ENCODE measurements at places on chromosomes 2 and 18. TPM values are rescaled to one million over a fixed set of nuclear protein-coding genes. Genes with fewer than 3 reads are reported as not detected.
A peak's percentile ranks its signal among the peaks of the same experiment; 100 is the strongest.

ALPG gene
- polyA plus RNA-seq, result not detected

ANXA4 gene
- 28.3 TPM for polyA plus RNA-seq

PARD6G gene
- polyA plus RNA-seq, result 7.1 TPM

CYP27C1 gene
- 5.7 TPM for polyA plus RNA-seq

DCDC2C gene
- 0.46 TPM for polyA plus RNA-seq

AGXT gene
- polyA plus RNA-seq, result not detected

GRHL1 gene
- polyA plus RNA-seq, result 1.9 TPM

FOXI3 gene
- 0.09 TPM for polyA plus RNA-seq

EMILIN1 gene
- polyA plus RNA-seq, result 66.7 TPM

NFU1 gene
- 54.1 TPM for polyA plus RNA-seq

COLEC11 gene
- 0.56 TPM for polyA plus RNA-seq

ARPC2 gene
- 212 TPM for polyA plus RNA-seq

PASK gene
- 5.4 TPM for polyA plus RNA-seq

FTCDNL1 gene
- polyA plus RNA-seq, result 2.0 TPM

CDC42EP3 gene
- polyA plus RNA-seq, result 40.1 TPM

SALL3 gene
- not detected for polyA plus RNA-seq

GREB1L gene
- 7.9 TPM for polyA plus RNA-seq

STARD7 gene
- 123 TPM for polyA plus RNA-seq

- no peak for DNase-seq
Measured at GRCh38 chr2:18611604-18612003, 22.2 kb upstream of the NT5C1B start.

DNA sequence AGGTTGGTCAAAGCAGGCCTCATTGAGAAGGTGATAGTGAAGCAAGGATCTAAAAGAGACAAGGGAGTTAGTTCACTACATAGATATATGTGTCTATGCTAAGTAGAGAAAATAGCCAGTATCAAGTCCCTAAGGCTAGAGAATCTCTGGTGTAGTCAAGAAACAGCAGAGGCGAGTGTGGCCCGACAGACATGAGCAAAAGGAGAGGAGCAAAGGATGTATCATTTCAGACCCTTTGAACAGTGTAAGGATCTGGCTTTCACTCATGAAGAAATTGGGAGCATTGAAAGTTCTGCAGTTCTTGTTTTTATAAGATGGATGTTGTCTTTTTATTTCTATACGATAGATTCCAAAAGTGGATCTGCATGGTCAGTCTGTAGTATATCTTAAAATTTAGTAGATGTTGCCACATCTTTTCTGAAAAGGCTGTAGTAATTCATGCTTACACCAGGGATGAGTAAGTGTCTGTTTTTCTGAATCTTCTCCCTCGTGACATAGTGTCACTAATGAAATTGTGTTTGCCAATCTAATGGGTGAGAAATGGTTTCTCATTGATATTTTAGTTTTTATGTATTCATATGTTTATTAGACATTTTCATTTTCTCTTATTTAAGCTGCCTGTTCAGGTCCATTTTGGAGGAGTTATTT, 18.8 kb downstream of the SP100 start:
- DNase-seq, result no peak

- no peak for DNase-seq
Measured at GRCh38 chr2:120678926-120679325, 56.7 kb upstream of the GLI2 start.

GRCh38 chr2:61799099-61799498, 54.8 kb downstream of the FAM161A start:
- no peak for DNase-seq

DNA sequence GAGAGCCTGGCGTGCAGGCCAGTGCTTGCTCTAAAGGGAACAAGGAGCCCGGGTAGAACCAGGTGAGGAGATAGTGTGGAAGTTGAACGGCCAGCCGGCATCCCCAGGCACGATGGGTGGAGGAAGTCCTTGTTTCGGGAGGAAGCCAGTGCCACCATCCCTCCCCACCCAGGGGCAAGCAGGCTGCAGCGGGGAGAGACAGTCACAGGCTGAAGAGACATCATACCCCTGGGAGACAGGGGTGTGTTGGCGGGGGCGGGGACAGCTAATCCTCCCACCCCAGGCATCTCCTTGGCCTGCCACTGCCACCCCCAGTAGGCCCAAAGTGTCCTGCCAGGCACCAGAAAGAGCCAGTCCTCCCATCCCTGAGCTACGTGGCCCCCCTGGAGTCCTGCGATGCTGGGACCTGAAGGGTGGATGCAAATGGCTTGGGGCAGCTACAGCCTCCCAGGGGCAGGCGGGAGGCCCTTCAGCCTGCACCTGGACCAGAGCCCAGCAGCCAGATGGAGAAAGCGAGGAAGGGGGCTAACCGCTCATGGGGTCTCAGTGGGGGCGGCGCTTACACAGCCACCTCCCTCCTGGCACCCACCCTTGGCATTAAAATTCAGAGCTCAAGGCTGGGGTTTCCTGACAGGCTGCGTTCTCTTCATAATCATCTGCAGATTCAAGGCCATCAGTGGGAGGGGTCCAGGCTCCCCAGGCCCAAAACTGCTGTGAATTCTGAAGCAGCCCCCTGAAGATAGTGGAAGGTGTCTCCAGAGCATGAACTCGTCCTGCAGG, 14.8 kb upstream of the GPR55 start:
- DNase-seq, result no peak

GRCh38 chr2:115483666-115484065, 1041.2 kb downstream of the DPP10 start:
- no peak for DNase-seq

GRCh38 chr2:237888389-237888788, 29.0 kb downstream of the RAMP1 start:
- no peak for DNase-seq

DNA sequence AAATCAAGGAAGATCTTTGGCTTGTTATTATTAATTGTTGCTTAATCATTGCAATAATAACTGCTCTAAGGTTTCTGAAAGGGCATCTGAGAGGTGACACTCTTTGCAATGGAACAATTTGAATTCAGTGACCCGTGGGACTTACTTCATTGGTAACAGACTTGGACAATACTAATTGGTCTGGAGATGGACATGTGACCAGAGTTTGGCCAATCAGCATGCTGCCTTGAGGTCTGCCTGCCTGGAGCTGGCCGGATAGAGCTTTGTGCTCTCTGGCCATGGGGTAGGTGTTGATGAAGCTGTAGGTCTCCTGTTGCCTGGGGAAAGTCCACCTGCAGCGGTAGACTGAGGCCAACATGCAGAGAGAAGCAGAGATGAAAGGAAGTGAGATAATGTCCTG, 24.0 kb upstream of the VPS4B start:
- no peak for DNase-seq

DNA sequence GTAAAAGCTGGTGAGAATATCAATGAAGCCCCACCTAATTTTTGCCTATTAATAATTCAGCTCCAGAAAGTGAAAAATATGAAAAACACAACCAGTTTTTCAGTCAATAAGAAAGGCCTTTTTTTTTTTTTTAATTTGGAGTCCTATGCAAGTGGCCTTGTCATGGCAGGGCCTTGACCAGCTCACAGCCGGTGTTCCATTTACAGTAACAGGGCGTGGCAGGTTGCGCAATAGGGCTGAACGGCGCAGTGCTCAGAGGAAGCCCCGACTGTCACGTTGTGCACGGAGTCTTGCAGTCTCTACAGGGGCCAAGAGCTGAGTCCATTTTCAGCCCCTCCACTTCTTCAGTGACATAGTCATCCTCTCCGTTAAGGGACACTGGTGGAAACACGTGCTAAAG, 184.1 kb upstream of the FN1 start:
- DNase-seq, result no peak

- DNase-seq, result no peak
Measured at GRCh38 chr2:240586919-240587800, 626 bp downstream of the CAPN10 start.

- DNase-seq, result no peak
Measured at GRCh38 chr2:45001869-45002385, 7.3 kb downstream of the SIX2 start.

GRCh38 chr18:65606551-65607130, 144.2 kb upstream of the CDH7 start:
- no peak for DNase-seq

GRCh38 chr2:172106108-172106961, 3.6 kb upstream of the DLX2 start:
- DNase-seq, result no peak

- DNase-seq, result no peak
Measured at GRCh38 chr2:23381084-23381483, 3.9 kb upstream of the KLHL29 start.

- no peak for DNase-seq
Measured at GRCh38 chr2:134258684-134259388, 5.0 kb downstream of the MGAT5 start.

DNA sequence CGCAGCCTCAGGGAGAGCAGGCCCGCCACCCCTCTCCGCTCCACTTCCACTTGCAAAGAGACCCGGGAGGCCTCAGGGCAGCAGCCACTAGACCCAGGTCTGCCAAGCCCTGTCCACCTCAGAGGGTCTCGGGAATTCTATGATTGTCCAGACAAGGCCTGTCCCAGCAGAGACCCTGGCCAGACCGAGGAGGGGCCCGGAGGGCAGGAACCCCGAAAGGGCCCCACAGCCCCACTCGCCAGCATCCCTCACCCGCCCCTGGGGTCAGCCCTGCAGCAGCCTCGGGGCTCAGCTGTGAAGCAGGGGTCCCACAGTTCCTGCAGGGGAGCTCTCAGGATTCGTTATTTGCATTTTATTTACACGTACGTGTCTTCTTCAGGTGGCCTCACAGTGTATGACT, 269.5 kb downstream of the EIPR1 start:
- DNase-seq, result no peak

- no peak for DNase-seq
Measured at GRCh38 chr2:19971691-19972090, 18.2 kb downstream of the WDR35 start.

DNA sequence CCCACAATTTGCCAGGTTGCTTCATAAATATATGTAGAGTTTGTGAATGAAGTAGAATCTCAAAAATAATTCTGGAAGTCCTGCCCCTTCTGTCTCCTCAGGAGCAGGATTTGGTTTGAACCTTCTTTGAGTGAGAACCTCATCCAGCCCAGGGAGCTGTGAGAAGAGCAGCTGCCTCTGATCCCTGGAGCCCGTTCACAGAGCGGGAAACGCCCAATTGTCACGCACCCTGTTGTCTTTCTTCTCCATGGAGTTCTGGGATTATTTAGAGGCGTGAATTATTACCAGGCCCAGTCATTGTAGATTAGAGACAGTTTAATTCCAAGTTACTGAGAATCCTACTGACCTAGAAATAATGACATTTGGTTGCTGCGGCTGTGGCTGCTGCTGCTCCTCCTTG, 66.1 kb downstream of the TPO start:
- DNase-seq, result no peak

DNA sequence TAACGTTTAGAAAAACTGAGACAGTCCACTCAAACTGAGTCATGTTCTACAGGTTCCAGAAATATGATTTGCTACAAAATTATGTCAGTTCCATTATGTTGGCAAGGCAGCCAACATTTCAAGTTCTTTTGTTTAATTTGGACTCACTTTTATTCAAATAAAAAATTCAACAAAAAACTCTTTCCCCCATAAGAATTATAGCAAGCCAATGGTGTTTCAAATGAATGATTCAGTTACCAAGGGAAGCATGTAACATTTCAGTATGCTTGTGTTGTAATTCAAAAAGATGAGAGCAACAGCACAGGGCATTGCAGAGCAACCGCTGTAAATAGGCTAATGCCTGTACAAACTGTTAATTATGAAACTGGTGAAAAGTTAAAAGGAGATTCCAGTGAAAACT, 140.8 kb downstream of the FIGN start:
- no peak for DNase-seq

GRCh38 chr18:57787068-57787685, 15.9 kb downstream of the ATP8B1 start:
- DNase-seq, result no peak

DNA sequence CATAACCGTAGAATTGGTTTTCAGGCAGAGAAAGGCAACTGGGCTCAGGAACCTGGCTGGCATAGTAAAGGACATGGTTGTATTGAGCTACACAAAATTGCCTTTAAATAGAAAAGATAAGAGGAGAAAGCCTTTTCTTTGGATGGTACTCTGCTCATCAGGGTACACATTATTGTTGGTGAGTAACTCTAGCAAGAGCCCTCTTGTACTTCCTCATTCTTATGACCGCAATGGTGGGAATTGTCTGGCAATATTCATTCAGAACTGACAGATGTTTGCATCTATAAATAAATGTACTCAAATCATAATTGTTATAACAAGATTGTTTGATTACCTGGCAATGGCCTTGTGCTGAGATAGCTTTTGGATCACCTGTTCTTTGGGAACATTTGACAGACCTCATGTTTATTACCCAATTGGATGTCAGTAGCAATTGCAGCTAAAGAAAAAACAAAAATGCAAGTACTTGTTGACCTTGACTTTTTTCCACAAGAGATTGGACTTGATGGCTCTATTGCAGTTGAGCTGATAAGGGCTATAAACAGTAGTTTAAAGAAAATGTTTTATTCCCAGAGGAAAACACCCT, 43.9 kb downstream of the MEIS1 start:
- no peak for DNase-seq

GRCh38 chr2:25088817-25089516, 47.1 kb downstream of the EFR3B start:
- DNase-seq, result no peak

- DNase-seq, result no peak
Measured at GRCh38 chr2:23777826-23778225, 149.1 kb downstream of the ATAD2B start.

DNA sequence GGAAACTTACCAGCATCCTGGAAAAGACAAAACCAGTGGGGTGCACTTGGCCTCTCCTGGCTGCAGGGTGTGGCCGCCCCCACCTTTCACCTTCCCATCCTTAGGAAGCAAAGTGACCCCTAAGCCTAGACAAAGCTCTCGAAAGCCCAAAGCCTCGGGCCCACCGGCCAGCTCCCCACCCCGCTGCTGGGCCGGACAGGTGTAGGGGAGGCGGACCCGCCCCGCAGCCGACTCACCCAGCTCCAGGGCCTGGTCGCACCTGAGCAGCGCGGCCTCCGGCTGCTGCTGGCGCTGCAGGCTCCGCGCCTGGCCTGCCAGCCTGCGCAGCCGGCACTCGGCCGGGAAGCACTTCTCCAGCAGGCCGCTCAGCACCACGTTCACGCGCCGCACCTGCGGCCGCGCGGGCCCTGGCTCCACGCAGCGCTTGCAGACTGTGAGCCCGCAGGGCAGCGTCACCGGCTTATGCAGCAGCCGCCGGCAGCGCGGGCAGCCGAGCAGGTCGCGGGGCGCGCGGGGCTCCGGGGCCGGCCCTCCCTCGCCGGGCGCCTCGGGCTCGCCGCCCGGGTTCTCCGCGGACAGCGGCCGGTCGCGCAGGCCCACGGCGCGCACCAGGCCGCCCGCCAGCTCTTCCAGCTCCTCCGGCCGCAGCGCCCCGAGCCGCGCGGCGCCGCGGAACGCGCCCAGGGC, 979 bp downstream of the LONRF2 start:
- peak; percentile 59 for DNase-seq

- DNase-seq, result no peak
Measured at GRCh38 chr2:39188960-39189494, 54.7 kb downstream of the CDKL4 start.

GRCh38 chr18:33020877-33021276, 248.1 kb upstream of the KLHL14 start:
- no peak for DNase-seq

DNA sequence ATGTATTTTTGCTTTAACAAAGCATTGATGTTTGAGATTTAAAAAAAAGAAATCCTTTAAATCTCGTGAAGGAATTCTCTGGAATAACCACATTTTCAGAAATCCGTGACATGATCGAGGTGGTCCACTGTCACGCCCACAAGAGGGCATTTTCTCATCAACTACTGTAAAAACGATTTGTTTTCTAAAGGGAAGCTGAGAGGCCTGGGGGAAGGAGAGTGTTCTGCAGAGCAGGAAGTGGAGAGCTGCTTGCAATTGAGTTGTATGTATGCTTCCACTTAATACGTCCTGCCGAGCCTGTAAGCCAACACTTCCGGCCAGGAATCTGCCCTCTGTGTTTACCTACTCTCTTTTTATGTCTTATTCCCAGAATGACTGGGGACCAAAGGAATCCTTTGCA, 19.4 kb downstream of the KLHL29 start:
- peak; percentile 65 for DNase-seq
